CD4-positive, alpha-beta T cell treated with Interleukin-10 for 1 hour (primary cell): ENCODE measurements at places on chromosomes 11 and 22.

DNA sequence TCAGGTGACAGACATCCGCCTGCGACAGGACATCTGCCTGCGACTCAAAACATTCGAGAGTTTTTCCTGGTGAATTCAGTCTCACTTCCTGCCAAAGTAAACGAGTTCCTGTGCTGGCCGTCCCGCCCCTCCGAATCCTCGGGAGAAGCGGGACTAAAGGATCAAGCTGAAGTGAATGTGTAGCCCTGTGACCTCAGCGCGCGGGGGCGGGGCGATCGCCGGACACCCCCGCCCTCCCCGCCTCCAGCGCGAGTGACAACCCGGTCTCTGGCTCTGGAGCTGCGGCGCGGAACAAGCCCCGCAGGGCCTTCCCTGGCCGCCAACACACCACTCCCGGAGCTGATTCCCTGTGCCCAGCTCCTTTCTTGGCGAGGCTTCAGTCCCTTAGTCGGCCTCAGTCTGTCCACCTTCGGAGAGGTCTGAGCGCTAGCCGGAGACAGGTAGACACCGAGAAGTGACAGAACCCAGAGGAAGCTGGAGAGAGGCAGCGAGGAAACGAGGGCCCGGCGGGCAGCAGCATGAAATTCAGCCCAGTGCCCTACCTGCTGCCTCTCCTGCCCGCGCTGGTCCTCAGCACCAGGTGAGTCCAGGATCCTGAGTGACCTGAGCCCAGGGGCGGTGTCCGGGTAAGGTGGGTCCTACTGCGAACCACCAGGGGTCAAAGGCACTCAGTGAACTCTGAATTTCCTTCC lies 766.4 kb upstream of the LUZP2 start:
- no peak for DNase-seq

- no peak for DNase-seq
These were observed 101.7 kb upstream of the PAX6 start for GRCh38 chr11:31912808-31913207.

DNA sequence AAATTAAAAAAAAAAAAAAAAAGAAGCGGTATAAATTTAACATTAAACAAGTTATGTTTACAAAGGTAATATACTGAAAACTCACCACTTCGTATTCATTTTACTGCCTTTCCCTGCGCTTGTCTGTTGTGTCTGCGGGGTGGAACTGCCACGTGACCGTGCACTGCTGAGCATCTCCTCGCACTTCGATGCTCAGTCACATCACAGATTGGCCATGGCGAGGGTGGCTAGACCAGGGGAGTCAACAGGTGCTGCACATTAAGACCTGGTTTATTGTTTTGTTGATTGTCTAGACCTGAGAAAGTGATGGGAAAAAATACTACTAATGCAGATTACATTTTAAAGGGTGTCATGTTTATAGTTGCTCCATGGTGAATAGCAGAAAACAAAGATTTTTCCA lies 22.8 kb upstream of the TUB start:
- no peak for DNase-seq

- peak; percentile 62 for DNase-seq
These were observed 10.1 kb upstream of the PDGFB start for GRCh38 chr22:39254789-39255298.

GRCh38 chr22:46134111-46134705 lies 16.1 kb upstream of the PPARA start:
- no peak for DNase-seq

- DNase-seq: no peak
These were observed 4.9 kb downstream of the PLEKHB1 start for GRCh38 chr11:73651252-73651651.

DNA sequence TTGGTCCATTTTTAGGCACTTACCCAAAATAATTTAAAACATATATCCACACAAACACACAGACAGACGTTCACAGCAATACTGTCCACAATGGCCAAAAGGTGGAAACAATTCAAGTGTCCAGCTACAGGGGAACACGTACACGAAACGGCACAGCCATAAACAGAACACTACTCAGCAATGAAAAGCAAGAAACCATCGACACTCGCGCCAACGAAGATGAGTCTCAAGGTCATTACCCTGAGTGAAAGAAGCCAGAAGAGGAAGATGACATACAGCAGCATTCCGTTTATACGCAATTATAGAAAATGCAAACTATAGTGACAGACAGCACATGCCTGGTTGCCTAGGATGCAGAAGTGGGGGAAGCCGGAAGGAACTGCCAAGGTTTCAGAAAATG lies 13.4 kb upstream of the COMT start:
- DNase-seq: no peak

DNA sequence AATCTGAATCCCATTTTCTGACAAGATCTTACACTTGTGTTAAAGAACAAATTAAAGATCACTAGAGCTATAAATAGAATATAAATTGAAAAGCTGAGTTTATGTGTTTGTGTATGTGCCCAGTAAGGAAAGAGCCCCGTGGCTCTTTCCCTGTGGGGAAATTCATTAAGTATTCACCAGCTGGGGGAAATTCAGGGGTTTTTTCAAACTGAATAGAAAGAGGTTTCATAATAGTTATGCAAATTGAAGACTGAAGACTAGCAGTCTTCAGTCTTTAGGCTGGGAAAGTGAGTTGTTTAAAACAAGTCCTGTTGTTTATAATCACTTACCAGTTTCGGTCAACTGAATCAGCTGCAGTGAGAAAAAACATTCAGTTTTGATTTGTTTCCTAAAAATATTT lies 11.3 kb upstream of the MS4A7 start:
- no peak for DNase-seq

DNA sequence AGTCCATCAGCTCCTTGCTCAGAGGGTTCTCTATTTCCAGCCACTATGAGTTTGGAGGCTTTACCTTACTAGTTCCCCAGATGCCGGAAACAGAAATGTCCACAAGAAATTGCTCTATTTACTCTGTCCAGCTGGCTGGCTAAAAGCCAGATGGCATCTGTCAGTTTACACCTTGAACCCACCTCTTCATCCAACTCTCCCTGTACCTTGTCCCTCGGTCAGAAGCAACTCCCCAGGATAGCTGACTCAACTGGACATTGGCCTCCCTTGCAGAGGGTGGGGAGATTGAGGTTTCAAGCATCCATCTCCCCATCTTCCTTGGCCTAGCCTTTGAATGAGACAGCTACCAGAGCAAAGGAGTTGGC lies 1.7 kb downstream of the C2CD2L start:
- DNase-seq: no peak

- DNase-seq: no peak
These were observed 266.0 kb upstream of the MTNR1B start for GRCh38 chr11:92703449-92703830.

GRCh38 chr11:98358551-98358950 lies 662.2 kb upstream of the CNTN5 start:
- no peak for DNase-seq

GRCh38 chr11:13889552-13890249 lies 72.8 kb upstream of the SPON1 start:
- no peak for DNase-seq

DNA sequence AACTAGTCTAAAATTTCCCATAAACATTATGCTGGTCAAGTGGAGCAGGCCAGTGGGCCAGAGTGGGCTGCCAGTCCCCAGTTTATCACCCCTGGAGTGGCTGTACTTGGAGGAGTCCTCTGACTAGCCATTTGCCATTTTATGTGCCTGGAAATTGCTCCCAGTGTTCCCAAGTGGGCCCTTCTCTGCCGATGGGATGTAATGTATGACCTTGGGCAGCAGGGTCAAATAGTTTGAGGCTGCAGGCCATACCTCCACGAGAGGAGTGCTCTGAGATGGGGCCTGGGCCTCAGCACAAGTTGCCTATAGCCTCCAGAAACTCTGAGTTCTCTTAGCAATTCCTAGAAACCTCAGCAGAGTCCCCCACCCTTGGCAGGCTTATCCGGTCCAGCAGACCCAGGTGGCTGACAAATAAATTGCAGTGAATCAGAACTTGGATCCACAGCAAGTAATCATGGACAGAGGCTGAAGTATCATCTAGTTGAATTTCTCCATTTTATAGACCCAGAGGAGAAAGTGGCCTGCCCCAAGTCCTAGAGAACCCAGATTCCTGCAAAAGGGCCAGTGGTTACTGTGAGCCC lies 17.8 kb upstream of the PATZ1 start:
- DNase-seq: no peak

- no peak for DNase-seq
These were observed 14.9 kb downstream of the SCYL1 start for GRCh38 chr11:65539744-65540289.

DNA sequence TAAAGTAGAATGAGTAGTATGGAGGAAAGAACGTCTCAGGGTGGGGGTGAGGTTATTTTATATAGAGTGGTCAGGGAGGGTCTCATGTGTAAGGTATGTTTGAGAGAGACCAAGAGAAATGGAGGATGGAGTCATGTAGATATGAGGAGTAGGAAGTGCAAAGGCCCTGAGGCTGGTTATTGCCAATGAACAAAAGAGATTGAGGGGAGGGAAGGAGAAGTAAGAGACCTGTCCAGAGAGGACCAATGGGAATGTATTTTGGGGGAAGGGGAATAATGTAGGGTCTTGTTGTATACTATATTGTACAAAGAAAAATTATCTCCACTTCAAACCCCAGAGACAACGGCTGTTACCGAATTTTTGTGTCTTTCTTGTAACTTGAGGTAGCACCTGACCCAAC lies 9.8 kb downstream of the CTNND1 start:
- DNase-seq: no peak

DNA sequence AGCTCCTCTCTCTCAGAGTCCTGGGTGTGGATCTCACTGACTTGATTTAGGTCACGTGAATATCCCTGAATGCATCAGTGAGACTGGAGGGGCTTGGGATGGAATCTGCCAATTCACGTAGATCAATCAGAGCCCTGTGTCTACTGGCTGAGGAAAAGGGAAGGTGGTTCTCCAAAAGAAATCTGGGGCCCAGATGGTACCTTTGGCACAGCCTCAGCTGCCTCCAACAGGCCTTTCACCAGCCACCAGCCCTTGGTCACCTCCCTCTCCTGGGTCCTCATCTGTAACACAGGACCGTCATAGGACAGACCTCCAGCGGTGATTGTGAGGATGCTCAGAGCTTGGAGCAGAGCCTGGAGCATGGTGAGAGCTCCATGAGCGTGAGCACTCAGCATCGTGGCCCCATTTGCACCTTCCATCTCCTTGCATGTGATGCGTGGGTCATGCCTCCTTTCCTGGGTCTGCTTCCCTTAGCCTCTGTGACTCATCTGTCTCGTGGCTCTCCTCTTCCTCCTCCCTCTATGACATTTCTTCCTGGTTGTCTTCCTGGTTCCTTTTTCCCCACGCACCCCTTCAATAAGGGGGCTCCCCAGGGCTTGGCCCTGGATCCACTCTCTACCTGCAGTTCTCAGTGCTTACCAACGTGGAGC lies 7.5 kb upstream of the MIEF1 start:
- no peak for DNase-seq

GRCh38 chr22:44399906-44400762 lies 87.4 kb upstream of the SHISAL1 start:
- DNase-seq: no peak

GRCh38 chr22:40001800-40002577 lies 7.2 kb downstream of the FAM83F start:
- DNase-seq: no peak
